ENCODE measurements at places on chromosomes 5 and 9.

DNA sequence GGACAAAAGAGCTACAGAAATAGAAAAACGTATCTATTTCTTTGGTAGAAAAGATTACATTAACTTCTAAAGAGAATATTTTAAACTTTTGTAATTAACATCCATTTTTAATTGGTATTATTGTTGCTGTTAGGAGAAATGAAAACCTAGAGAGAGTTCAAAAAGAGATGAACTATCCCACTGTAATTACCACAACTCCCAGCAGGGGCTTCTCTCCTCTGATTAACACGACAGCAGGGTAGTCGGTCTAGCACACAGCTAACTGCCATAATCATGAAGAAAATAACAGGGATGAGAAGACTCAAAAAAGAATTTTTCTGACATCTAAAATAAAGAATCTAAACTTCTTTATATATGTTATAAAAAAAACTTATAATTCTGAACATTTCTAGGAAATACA lies 86.2 kb upstream of the CDH9 start:
- DNase-seq: no peak

GRCh38 chr5:56269216-56269927 lies 36.2 kb upstream of the ANKRD55 start:
- DNase-seq: no peak

DNA sequence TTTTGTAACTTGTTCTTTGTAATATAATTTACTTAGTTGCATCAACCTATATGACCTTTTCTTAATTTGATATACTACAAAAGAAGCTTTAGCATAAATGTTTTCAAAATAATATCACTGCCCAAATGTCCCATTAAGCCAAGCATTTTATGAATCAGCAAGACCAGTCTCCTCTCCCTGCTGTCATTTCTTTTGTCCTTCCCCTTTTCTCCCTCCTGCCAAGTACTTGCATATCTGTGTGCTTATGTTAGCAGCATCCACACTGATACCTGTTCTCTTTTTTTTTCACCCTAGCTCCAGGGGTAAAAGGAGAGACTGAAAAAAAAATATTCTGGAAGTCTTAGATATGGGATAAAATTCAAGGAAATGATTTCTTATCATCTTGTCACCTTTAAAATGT lies 69.7 kb downstream of the ZSWIM6 start:
- no peak for DNase-seq

DNA sequence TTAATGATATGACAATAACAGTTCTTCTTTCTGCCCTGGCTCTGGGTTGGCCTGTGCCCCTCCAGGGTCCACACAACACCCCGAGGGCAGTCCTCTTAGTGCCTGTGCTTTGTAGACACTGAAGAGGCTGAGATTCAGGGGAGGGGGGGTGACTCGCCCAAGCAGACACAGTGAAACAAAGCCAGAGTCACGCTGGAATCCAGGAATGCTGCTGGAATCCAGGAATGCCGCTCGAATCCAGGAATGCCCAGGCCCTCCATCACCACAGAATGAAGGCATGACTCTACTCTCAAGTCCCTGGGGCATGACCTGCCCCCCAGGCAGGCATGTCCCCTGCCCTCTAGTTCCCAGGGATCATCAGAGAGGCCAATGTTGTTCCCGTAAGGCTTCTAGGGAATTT lies 73.1 kb downstream of the LRSAM1 start:
- DNase-seq: peak; percentile 55

DNA sequence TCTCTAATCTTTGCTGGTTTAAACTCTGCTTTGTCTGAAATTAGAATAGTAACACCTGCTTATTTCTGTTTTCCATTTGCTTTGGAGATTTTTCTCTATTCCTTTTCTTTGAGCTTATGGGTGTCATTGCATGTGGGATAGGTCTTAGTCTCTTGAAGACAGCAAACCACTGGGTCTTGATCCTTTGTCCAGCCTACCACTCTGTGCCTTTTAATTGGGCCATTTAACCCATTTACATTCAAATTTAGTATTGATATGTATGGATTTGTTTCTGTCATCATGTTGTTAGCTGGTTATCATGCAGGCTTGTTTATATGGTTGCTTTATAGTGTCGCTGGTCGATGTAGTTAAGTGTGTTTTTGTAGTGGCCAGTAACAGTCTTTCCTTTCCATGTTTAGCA lies 914.7 kb downstream of the MAT2B start:
- no peak for DNase-seq

- DNase-seq: no peak
These were observed 161.3 kb downstream of the ZNF608 start for GRCh38 chr5:124584991-124585715.

- no peak for DNase-seq
These were observed 51.5 kb downstream of the UBE2R2 start for GRCh38 chr9:33868440-33868973.

- no peak for DNase-seq
These were observed 306.0 kb upstream of the SEMA6A start for GRCh38 chr5:116880601-116881000.

DNA sequence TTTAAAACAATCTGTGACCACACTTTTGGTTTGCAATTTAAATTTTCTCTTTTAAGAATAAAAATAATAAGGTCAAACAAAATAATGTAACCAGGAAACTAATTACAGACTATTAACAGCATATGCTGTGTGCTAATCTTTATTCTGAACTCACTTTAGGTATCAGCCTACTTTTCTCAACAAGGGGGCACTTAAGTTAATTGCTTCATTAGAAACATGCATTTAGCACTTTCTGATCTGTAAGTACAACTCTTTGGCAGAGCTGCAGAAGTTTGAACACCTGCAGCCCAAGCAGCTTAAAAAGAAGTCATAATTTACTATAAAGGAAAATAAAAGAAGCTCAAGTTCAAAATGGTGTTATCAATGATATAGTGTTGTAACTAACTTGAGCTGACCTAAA lies 21.7 kb downstream of the XRCC4 start:
- DNase-seq: no peak

- DNase-seq: no peak
These were observed 29.5 kb upstream of the ADRB2 start for GRCh38 chr5:148796936-148797335.

GRCh38 chr5:111266491-111266890 lies 42.3 kb downstream of the CAMK4 start:
- no peak for DNase-seq

DNA sequence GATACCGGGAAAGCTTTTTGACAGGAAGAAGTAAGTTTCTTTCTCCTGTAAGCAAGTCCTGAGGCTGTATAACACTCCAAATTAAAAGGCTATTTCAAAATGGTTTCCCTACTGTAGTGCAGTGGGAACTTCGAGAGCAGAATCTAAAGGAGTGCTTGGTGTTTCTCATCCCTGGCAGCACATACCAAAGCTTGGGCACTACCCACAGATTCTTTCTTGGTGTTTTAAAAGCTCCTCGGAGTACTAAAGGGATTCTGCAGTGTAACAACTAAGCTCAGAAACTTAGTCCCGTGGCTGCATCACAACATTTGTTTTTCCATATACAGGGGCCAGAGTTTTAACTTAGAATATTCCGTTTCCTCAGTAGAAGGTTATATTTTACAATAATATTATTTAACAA lies 5.6 kb upstream of the APC start:
- no peak for DNase-seq

All from T1000 (cell line).